Globus pallidus (tissue), 1 donor: ENCODE measurements at places on chromosomes 5 and 9.

DNA sequence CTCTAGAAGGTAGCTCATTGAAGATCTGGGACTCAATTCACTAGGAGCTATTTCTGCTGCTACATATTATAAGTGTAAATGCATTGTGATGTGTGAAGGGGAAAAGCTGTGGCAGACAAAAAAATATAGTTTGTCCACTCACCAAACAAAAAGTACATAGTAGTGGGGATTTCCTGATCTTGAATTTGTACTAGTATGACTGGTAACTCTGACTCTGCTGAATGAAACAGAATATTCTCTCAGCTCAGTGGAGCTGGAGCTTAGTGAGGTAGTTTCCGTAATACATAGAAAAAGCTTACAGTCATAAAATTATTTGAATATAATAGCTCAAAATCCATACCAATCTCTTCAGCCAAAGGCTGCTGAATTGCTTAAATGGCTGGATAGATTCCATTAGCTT lies 455.6 kb upstream of the CD180 start:
- DNase-seq = no peak

DNA sequence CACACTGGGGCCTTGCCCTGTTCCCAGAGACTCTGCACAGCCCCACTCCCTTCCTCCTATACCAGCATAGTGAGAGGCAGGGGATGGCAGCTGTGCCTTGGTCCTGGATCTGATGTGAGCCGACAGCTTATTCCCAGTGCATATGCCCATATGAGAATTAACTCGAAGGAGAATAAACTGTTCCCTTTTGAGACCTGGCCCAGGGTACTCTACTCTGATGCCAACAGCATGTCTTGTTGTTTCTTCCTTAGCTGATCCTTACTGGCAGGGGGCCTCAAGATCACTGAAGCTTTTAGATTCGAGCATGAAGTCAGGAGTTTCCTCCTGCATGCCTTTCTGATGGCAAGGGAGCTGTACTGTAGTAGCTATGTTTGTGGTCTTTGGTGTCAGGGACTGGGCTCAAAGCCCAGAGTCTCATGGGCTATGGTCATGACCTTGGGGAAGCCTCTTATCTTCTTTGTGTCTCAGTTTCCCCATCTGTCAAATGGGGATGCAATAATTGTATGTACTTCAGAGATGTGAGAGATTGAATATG lies 57.1 kb downstream of the DOCK2 start:
- DNase-seq = no peak

DNA sequence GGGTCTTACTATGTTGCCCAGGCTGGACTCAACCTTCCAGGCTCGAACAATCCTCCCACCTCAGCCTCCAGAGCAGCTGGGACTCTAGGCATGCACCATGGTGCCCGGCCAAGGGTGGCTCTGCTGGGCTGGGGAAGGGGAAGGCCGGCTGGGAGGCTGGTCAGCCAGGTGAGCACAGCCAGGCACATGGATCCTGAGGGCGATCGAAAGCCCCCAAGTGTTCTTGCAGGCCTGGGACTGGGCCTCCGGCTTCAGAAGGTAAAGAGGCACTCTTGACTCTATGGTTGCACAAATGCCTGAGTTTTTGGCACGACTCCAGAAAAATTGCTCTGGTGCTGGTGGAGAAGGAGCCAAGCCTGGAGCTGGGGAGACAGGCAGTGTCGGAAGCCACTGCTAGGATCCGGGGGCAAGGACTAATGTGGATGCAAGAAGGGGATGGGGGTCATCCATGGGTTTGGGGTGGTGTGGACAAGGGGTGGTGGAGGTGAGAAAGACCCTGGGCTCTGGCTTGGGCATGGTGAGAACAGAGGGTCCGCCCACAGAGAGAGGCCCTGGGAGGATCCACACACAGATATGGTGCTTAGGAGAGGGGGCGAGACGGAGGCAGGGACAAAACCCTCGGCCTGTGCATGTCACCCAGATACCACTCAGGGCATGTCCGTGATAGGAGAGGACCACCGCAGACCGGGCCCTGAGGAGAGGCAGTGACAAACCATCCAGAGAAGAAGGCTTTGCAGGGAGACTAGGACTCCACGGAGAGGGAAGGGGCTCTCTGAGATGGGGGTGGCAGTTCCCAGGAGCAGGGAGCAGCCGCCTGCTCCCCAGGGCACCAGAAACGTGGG lies 51.1 kb upstream of the COL5A1 start:
- DNase-seq = no peak

DNA sequence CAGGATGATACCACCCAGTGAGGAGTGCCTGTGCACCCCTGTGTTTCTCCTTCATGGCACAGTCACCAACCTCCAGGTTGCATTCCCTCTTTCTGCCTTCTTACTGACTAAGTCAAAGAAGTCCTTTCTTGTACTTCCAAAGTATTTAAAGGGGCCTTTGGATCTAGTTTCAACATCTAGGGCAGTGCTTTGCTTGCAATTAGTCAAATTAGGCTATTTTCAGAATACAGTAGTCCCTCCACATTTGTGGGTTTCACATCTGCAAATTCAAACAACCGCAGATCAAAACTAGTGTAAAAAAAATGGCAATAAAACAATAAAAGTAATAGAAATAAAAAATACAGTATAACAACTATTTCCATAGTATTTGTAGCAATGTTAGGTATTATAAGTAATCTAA lies 333.9 kb upstream of the SEMA6A start:
- DNase-seq = no peak

DNA sequence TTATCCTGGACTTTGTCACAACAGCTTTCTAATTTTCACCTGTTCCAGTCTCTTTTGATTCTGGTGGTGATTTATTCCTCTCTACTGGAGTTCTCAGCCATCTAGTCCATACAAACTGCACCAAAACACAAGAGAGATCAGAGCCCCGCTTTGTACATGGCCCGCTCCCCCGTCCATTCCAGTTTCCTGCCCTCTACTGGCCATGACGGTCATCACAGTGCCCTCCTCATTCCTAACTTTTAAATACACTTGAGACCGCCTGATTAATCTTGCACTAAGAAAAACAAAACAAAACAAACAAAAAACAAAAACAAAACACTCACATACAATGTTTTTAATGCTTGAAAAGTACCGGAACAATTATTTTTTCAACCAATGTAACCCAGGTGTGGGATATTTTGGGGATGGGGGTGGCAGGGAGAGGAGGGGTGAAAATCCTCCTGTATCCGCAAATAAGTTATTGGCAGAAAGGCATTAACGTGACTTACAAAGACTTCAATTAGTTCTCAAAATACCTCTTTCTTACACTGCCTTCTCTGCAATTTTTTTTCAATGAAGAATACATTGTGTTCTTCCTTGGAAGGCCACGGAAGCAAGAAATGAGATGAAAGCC lies 84.8 kb upstream of the PAM start:
- no peak for DNase-seq

- no peak for DNase-seq
These were observed 83.1 kb downstream of the ADAMTS12 start for GRCh38 chr5:33808699-33809098.

DNA sequence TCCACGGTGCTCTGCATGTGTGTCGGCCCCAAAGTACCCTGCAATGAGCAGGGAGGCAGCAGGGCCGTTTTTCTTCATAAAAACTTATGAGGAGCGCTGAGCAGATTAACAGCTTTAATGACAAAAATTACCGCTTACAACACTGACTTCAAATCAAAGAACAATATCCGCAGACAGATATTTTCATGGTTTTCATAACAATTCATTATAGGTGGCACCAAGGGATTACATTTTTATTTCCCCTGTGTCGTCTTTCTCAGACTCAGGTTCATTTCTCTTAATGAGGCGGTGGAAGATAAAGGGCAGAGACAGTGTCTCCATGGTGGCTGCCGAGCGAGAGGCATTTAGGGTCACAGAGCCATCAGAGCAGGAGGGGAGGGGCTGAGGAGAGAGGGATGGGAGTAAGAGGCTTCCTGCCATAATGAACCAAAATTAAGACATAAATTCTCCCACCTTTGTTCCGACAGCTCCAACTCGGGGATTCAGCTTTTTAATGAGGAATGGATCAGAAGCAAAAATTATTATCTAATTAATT lies 240.7 kb upstream of the CLINT1 start:
- no peak for DNase-seq

DNA sequence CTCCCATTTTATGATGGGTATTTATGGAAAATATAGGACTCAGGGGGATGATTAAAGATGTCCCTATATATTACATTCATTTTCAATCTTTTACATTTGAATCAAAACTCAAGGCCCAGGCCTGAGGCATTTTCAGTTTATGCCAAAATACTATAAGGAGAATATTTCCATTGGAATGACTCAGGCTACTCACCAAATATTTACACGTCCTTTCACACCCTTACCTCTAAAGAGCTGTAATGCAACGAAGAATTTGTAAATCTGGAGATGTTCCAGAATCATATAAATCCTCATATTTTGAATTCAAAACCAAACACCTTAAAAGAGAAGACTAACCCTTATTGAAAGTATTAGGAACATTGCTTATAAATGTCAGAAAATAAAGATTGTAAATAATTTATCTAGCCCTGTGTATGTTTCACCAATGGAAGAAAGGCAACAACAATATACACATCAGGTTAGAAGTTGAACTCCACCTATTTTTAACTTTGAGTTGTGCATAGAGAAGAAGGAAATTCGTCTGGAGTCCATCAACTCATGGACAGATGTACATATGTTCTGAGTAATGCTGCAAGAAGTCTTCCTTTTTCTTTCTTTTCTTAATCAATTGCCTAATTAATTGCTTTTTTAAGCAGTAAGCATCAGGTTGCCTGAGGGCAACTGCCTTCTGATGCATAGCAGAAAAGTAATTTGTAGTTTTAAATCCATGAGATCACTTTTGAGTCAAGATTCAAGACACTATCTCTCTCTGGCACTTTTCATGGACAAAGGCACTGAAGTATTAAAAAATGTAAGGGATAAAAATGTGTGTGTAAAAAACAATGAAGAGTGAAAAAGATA lies 579.3 kb upstream of the RGMB start:
- DNase-seq = no peak

DNA sequence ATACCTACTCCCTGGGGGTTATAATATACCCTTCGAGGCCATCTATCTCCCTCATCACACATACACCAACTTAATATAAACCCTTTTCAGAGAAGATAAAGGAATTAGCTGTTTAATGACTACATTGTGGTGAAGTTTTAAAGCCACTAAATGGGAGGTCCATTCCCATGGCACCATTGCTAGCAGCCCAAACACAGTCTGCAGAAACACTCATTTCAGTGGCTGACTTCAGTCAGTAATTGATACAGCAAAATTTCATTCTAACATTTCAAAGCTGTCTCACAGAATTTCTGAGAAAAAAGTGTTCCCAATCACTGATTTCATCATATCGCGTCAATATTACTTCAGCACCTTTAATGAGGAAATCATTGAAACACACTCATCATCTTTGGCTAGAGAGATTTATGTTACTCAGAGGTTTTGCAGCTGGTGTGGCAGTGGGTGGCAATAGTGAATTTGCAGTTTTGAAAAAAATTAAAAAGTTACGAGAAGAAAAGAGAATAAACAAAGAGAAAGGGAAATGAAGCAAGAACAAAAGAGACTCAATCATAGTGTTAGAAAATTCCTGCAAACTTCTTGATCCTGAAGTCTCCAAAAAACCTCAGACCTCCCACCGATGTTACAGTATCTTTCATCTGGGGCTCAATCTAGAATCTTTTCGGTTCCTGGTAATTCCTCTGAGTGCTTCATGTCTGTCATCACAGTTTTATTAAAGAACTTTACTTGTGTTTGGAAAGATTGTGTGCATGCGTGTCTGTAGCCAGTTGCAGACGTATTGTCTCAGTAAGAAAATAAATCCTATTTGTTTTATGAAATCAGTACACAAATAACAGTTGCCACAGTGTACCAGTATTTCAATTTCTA lies 105.0 kb downstream of the ERCC6L2 start:
- DNase-seq = no peak

DNA sequence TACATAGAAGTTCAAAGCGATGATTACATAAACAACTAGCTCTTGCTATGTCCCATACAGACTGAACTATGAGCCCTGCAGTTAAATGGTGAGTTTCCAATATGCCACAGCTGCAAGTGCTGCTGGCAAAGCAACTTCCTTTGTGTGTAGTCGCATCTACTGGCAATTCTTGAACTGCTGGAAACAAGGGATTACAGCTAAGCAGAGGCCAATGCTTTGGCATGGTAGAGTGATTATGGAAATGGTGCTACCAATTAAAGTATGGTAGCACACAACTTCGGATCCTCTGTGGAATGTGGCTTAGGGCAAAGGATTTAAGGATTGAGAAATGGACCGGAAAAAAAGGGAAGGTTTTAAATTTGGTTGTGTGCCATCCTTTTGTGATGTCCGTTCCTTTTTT lies 856.6 kb downstream of the MAT2B start:
- DNase-seq = no peak
